Stimulated activated CD8-positive, alpha-beta memory T cell treated with anti-CD3 and anti-CD28 coated beads, Interleukin-15, amount 100 ng/mL, for 48 hours (primary cell): ENCODE measurements at places on chromosomes 4 and X.

- DNase-seq, result no peak
Observed at GRCh38 chr4:112083587-112084347, 61.5 kb upstream of the FAM241A start.

DNA sequence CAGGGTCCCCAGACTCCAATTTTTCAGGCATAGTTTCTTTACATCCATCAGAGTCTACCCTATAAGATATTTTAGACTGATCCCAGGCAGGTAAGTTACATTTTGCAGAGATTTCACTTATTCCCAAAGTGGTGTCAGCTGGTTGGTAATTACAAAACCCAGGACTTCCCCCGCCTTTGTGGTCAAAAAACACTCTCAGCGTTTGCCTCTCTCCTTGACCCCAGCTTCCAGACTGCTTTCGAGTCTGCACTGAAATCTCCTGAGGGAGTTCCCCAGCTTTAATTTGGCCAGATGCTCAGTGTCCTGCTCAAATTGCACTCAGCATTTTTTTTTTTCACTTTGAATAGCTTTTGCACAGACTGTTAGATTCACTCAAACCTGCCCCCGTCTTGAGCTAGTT is 11.2 kb upstream of the AMOT start:
- DNase-seq, result no peak

- DNase-seq, result no peak
Observed at GRCh38 chrX:74246524-74246923, 57.5 kb upstream of the ZCCHC13 start.

DNA sequence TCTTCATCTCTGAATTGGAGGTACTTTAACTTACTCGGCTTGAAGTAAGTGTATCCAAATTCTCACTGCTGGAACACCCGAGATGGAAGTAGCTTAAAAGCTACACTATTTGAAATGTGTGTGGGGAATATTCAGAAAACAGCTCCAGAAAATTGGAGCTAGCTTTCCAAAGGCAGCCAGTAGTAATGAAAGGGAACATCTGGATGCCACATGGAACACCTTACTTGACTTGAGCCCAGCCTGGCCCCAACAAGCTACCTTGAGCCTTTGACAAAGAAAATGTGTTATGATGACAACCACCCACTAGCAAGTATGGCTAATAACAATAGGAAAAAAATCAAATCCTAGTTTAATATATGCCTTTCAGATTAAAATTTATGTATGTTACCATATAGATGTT is 161.5 kb downstream of the PRDM5 start:
- no peak for DNase-seq

DNA sequence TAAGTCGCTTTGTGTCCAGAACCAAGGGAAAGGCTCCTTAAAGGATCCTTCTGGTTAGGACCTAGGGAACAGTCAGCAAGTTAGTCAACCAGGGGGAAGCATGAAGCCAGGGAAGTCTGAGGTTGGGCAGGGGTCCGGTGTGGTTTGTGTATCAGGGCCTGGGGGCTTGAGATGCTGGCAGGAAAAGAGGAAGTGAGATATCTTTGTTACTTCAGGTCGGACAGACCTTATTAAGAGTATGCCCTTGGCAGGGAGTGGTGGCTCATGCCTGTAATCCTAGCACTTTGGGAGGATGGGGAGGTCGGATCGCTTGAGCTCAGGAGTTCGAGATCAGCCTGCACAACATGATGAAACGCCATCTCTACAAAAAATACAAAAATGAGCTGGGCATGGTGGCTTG is 52.3 kb upstream of the TRPC5OS start:
- DNase-seq, result no peak

DNA sequence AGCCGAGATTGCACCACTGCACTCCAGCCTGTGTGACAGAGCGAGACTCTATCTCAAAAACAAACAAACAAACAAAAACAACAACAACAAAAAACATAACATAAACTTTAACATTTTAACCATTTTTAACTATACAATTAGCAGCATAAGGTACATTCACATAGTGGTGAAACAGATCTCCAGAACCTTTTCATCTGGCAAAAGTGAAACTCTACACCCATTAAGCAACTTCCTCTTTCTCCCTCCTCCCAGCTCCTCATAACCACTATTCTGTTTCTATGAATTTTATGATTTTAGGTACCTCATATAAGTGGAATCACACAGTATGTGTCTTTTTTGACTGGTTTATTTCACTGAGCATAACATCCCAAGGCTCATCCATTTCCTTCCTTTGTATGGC is 103.6 kb downstream of the FAM13A start:
- no peak for DNase-seq
